Cortex of kidney (tissue), 1 donor: ENCODE measurements at places on chromosomes 7 and 10.

DNA sequence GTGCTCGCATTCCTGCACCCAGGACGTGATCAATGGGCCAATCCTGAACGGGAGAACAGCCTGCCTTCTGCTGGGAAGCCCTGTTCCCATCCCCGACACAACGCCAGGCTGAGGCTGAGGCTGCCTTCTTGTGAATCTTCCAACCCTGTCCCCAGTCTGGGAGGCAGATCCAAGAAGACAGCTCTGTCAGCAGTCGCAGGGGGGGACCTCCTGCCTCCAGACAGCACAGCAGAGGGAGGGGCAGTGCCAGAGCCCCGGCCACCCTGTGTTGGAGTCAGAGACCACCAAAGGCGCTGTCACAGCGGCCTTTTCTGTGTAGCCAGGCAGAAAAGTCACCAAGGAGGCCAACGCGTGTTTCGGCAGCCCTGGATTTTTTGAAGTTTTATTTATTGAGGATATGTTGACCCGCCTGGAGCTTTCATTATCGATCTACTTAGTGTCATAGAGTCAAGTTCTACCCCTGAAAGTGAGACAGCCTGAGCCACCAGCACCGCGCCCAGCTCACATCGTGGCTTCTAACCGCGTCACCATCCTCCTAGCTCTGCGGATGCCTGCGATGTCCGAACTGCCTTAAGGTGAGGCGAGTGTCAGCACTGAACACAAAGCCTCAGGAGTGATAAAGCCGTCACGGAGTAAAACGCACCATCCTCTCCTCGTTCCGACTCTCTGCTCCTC is 86.1 kb downstream of the PTPRN2 start:
- no peak for DNase-seq

DNA sequence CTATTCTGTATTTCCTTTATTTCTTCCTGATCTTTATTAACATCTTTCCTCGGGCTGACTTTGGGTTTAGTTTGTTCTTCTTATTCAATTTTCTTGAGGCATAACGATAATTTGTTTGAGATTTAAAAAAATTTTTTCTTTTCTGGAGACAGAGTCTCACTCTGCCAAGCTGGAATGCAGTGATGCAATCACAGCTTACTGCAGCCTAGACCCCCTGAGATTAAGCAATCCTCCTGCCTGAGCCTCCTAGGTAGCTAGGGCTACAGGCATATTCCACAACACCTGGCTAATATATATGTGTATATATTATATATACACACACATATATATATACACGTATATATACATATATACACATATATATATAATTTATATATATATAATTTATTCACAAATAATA is 540.2 kb downstream of the NXPH1 start:
- no peak for DNase-seq

DNA sequence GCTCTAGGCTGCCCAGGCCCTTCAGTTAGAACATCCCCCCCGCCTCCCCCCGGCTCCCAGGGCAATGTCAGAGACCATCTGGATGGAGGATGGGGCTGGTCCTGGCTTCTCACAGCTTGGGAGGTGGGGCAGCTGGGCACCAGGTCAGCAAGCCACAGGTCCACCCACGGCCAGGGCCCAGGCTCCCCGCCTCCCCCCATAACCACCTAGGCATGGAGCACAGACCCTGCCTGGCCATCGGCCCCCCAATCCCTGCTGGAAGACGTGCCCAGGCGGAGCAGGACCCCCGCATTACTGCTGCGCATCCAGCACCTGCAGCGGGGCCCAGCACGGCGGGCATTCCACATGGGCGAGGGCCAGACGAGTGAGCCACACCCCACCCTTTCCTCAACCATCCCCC is 169.6 kb downstream of the ELFN1 start:
- no peak for DNase-seq

DNA sequence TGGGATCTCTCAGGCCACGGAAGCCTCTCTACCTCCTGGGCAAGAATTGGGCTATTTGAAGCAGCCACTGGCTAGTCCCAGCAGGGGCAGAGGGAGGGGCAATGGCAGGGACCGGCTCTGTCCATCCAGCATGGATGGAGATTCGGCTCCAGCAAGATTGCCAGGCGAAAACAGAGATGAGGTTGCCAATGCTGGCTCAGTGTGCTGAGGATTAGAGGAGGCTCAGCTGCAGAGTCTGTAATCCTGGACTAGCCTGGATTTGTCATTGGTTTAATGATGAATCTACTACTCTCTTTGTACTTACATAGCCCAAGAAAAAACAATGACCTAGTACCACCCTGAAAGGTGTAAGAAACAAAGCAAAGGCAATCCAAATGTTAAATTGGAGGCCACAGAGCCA is 112.2 kb upstream of the PDCD4 start:
- DNase-seq, result no peak

- no peak for DNase-seq
These were observed 718.9 kb downstream of the CCSER2 start for GRCh38 chr10:85047170-85047834.

GRCh38 chr7:149564340-149565095 is 66.9 kb upstream of the ZNF746 start:
- DNase-seq, result no peak

GRCh38 chr7:92840316-92840715 is 3.9 kb upstream of the CDK6 start:
- DNase-seq, result no peak

DNA sequence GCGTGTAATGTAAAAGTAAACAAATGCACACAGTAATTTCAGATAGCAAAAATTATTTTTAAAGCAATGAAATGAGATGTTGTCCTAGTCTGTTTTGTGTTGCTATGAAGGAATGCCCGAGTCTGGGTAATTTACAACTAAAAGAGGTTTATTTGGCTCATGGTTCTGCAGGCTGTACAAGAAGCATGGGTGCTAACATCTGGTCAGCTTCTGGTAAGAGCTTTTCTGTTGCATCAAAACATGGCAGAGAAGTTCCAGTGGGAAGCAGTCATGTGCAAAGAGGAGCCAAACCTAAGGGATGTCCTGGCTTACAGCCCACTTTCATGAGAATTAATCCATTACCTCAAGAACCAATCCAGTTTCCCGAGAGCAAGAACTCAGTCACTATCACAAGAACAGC is 62.9 kb upstream of the MNX1 start:
- no peak for DNase-seq

- DNase-seq, result no peak
These were observed 527.2 kb downstream of the GATA3 start for GRCh38 chr10:8581521-8582225.

DNA sequence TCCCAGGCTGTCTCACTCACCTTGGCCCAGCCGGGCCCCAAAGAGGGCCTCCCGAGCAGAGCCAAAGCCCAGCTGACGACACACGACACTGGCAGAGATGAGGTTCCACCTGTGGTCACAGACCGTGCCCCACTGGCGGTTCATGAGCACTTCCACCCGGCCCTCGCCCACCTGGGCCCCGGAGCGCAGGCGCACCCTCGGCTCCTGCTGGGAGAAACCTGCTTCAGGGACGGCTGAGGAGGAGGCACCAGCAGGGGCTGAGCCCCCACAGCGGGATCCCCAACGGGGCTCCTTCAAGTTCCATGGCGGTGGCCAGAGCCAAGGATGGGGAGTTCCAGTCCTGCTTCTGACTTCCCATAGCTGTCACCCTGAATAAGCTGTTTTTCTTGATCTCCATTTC is 10.0 kb downstream of the LOXL4 start:
- DNase-seq, result no peak

DNA sequence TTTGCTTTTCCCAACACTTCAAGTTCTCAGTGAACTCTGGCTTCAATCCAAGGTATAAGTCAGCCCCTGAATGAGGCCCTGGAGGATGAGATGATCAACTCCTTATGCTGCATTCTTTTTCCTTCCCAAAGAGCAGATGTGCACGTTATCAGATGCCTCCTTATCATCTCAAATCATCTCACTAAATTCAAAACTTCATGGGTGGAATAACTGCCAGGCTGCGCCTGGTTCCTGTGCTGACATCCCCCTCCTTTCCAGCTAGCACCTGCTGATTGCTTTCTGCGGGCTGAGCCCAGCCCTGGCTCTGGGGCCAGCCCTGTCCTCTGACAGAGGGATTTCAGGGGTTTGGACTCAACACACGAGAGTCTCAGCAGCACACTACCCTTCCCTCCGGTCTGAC is 44.9 kb downstream of the TLL2 start:
- no peak for DNase-seq

DNA sequence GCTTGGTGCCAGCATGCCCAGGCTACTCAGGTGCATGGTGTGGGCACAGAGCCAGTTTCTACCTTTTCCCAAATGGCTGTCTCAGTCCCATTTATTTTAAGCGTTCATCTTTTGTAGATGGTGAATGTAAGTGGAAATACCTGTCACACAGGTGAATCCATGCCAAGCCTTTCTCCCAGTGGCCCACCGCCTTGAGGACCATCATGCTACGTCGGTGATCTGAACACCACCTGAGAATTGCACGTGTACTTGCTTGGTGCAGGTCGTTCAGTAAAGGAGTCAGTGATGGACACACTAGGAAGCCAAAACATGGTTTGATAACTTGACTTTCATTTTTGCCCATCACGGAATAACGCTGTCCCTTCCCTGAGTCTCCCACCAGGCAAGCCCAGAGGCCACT is 666.7 kb upstream of the FOXK1 start:
- no peak for DNase-seq

GRCh38 chr7:4683884-4684565 is 1.9 kb downstream of the FOXK1 start:
- no peak for DNase-seq

DNA sequence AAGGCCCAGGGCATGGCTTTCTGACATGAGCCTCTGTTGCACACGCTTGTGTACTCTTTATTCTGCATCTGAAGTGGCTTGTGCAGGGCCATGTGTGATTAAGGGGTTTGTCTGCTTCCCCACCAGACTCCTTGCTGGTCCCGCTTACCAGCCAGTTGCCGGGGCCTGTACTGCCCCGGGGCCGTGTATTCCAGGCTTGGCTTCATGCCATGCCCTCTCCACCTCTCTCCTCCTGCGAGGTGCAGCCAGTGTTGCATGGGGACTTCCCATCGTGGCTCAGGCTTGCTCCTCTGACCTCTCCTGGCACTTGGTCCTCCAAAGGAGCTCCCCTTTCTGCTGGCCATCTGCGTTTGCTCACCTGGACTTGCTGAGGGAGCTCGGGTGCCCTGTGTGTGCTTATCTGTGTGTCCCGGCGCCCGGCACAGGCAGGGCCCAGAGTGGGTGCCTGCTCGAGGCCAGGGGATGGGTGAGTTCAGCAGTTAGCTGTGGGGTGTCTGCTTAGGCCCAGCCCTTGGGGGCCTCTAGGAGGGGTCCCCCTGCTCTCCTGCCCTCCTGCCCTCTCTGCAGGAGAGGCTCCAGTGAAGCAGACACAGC is 11.0 kb upstream of the C10orf143 start:
- no peak for DNase-seq

- no peak for DNase-seq
These were observed at the start of gene EPDR1 for GRCh38 chr7:37920305-37920848. Gene EPDR1 (plus strand): TSS chr7:37920640. CDS start chr7:37920940, 300 bp downstream.

DNA sequence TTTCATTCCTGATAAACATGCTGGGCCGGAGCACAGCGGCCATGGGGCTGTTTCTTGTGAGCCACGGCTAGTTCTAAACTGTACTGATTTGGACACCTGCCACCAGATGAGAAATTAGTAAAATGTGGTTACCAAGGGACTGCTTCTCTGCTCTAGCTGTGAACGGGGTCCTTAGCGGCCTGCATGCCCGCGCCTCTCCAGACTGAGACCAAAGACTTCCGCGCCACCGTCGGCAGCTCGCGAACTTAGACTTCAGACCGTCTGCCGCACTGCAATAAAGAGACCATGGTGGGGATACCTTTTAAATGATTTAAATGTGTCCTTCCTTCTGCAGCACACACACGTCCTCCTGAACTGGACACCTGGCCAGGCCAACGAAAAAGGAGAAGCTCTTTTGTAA is 116.4 kb downstream of the BMS1 start:
- no peak for DNase-seq

GRCh38 chr7:108358553-108358952 is 97.7 kb downstream of the NRCAM start:
- no peak for DNase-seq

- DNase-seq, result no peak
These were observed 8.0 kb upstream of the ELFN1 start for GRCh38 chr7:1662101-1662500.

- DNase-seq, result no peak
These were observed 39.3 kb downstream of the TMEM270 start for GRCh38 chr7:73900286-73900685.

DNA sequence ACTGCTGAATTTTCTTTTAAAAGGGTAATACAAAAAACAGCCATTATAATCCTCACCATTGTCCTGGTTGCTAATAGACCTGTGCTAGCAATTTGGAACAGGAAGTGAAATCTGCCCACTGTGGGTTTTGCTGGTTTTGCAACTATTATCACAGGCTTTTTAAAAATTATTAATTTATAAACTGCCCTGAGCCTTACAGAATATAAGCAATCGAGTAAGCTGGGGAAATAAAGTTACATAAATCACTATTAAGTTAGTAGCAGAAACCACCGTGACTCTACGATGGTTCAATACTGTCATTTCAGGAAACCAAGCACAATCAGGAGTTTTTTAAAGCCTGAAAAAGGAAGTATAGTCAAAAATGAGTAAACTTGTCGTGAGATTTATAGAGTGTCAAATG is 62.3 kb downstream of the TMEM26 start:
- no peak for DNase-seq

DNA sequence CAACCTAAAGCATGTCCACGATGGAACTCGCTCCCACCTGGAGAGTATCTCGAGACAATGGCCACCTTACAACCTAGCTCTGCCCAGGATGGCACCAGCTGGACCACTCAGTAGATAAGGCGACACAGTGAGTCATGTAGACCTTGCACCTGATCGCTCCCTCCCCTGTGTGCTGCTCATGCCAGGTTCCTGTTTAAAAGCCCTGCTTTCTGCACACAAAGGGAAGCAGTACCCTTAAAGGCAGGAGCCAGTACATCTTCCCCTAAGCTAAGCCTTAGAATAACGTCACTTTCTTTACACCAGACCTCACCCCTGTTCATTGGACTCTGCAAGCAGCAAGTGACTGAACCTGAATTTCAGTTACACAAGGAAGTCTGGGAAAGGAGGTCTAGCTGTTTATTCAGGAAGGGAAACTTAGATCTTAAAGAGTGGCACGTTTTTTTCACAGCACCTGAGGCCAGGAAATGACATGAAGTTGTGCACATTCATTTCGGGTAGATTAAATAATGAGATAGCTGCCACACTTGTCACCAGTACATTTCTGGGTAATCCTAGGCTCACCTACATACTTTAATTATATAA is 117.9 kb downstream of the MTPAP start:
- DNase-seq, result no peak
